ENCODE measurements at places on chromosomes 4 and X. TPM values are rescaled to one million over a fixed set of nuclear protein-coding genes. Genes with fewer than 3 reads are reported as not detected.

Gene ADH5
- 141 TPM for total RNA-seq

Gene PROM1
- 12.9 TPM for total RNA-seq

Gene PAK3
- total RNA-seq = 10.8 TPM

Gene FAT4
- 21.3 TPM for total RNA-seq

Gene VEGFD
- 0.83 TPM for total RNA-seq

- DNase-seq = no peak
Observed at GRCh38 chrX:18995221-18995620, 11.3 kb upstream of the PHKA2 start.

DNA sequence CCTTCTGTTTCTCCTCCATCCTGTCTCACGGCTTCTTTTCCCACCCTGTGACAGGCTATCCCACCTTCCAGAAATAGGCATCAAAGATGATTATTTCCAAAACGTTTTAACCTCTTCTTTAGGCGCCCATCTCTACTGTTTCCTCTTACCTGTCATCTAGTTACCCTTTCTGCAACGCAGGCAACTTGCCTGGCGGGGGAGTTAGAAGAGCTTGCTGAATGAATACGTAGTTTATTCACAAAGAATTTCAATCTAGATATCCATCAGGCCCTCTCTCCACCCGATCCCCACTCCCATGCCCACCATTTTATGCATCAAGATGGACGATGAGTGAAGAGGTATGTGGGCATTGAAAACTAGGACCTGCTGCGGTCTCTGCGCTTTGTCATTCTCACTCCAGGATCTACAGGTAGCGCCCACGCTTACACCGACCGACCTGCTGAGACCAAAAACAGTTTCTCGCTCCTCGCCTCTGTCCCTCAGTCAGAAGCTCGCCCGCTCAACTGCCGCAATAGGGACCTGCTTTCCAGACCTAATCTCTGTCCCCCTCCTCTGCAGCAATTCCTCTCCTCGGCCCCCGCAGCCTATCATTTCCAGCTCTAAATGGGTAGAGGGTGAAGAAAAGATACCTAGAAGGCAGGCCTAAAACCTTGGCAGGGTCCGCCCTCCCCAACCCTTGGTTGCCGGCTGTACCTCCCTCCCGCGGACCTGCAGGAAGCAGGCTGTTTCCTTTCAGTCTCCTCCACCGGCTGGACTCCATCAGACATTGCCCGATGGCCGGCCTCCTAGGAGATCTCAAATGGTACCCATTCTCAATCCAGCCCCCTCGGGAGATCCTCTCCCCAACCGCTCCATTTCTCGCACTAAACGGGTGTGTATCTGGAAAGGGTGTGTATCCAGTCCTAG, 624 bp downstream of the BEX5 start:
- DNase-seq = no peak

GRCh38 chr4:47222276-47222675, 190.9 kb downstream of the GABRB1 start:
- no peak for DNase-seq

- no peak for DNase-seq
Observed at GRCh38 chr4:6772223-6772928, 10.2 kb upstream of the KIAA0232 start.

DNA sequence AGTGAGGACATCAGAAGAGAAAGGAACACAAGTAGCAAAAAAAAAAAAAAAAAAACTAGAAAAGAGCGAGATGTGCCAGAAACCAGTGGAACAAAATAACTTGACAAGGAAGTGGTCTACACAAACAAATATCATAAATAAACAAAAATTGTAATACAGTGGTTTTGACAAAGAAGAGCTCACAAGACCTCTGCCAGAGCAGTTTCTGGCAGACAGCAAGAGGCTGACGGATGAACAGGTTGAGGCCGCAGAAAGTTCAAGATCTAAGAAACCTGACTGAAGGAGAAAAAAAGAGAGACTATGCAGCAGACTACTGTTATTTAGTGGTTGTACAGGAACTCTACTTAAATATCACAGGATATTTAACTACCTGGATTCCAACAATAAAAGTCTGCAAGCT, 66.2 kb downstream of the MAB21L2 start:
- no peak for DNase-seq

DNA sequence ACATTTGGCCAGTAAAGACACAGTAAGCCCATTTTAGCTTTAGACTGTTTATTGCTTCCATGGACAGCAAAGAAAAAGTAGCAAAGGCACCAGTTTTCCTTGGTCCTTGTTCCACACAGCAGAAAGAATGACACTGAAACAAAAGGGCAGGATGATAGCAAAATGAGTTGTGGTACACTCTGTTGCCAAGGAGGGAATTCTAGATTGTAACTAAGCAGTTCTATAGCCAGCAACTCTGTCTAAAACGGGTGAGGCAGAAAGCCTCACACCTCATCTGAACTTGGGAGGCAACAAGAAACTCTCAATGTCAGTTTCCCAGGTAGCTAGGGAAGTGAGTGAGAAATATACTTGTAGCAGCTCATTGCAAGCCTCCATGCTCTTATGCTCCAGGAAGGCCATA, 39.2 kb downstream of the BBS12 start:
- DNase-seq = no peak

- no peak for DNase-seq
Observed at GRCh38 chrX:38982843-38983242, 181.6 kb downstream of the MID1IP1 start.

All from type B pancreatic cell (in vitro differentiated cells).